ENCODE measurements at places on chromosomes 16 and 17.
A peak's percentile ranks its signal among the peaks of the same experiment; 100 is the strongest.

GRCh38 chr16:84413244-84414004 is 45.1 kb downstream of the ATP2C2 start:
- DNase-seq: no peak

GRCh38 chr17:72419866-72420774 is 299.3 kb downstream of the SOX9 start:
- peak; percentile 69 for DNase-seq

- no peak for DNase-seq
Observed at GRCh38 chr16:17270683-17271109, 200.1 kb downstream of the XYLT1 start.

- DNase-seq: no peak
Observed at GRCh38 chr16:62051942-62052341, 15.7 kb upstream of the CDH8 start.

- DNase-seq: peak; percentile 74
Observed at GRCh38 chr16:19502395-19503131, 19.3 kb downstream of the GDE1 start.

GRCh38 chr16:47311738-47312505 is 148.9 kb downstream of the ITFG1 start:
- peak; percentile 79 for DNase-seq

DNA sequence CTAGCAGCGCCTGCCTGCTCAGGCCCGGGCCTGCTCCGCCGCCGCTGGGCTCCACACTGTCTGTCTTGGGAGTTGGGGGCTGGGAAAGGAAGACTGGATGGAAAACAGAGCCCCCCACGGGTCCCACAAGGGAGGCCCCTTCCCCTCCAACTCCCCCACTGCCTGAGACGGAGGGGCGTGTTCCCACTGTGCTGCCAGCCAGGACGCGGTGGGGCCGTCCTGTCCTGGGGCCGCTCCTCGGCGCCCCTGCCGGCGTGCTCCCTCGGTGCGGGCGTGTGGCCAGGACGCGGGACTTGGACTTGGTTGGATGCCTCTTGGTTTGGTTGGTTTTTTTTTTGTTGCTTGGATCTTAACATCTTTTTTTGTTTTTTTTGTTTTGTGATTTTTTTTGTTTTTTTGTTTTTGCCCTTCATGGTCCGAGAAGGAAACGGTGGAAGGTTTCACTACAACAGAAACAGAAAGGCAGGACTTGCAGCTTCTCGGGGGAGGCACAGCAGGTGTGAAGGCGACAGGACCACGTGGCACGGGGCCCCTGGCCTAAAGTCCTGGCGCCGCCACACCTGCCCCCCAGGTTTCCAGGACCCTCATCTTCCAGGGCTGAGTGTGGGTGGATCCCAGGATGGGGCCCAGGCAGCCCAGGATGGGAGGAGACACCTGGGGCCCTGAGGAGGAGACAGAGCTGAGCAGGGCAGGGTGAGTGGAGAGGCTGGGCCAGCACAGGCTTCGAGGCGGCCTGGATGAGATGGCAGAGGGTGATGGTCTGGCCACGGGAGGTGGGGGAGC is 16.0 kb downstream of the ENGASE start:
- no peak for DNase-seq

DNA sequence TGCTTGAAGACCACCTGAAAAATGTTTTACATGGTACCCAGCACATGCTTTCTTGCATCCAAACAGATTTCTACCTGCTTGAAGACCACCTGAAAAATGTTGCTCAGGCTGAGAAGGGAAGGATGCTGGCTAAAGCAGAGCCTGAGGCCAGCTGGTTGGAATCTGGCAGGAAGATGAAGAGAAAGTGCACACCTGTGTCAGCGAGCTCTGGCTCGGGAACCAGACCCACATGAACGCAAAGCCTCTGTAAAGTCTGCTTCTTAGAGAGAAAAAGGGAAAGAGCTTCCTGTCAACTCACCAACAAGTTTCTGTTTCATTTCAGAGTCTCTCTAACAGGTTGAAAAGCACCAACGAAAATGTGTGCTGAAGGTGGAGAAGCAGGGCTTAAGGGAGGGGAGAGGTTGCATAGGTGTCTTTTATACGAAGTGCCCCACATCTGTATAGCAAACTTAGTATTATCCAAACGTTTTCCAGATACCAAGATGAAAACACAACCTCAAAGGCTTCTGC is 226.0 kb downstream of the TOX3 start:
- no peak for DNase-seq

GRCh38 chr16:14419817-14420216 is 210.2 kb downstream of the PARN start:
- no peak for DNase-seq

DNA sequence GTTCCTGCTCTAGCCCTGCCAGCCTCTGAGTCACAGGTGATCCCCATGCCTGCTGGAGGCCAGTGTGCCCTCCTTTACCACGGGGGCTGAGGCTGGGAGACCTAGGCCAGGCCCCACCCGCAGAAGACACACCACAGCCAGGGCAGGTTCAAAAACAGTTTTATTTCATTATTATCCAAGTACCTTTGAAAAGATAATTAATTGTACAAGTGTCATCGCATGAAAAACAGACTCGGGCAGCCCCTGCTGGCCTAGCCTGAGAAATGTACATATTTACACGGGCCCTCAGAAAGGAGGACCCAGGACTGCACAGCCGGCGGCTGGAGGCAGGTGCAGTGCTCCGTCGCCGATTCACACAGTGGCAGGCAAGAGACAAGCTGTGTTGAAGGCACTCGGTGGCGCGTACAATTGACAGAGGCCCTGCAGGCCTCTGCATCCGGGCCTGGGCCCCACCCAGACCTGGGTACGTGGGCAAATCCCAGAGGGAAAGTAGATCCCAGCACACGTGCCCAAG is 4.4 kb downstream of the PDIA2 start:
- no peak for DNase-seq

- no peak for DNase-seq
Observed at GRCh38 chr17:64537488-64537887, 30.7 kb downstream of the CEP95 start.

GRCh38 chr17:72531729-72532128 is 410.9 kb downstream of the SOX9 start:
- DNase-seq: no peak
